RWPE1 (cell line): ENCODE measurements at places on chromosomes 4 and X.

DNA sequence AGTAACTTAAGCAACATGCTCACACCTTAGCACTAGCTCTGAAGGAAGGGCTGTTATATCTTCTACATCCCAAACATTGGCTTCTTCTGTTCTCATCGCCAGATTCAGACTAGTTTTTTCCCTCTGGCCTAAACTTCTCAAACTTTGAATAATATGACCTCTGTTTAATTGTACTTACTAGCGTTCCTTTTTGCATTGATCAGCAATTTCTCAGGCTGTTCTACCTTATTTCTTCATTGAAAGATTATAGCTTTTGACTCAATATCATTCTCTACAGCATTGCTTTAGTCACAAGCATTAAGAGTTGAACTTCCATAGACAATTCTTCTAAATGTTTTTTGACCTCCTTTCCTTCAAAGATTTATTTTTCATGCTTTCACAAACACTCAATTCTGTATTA is 659.2 kb downstream of the PCDH7 start:
- no peak for DNase-seq

DNA sequence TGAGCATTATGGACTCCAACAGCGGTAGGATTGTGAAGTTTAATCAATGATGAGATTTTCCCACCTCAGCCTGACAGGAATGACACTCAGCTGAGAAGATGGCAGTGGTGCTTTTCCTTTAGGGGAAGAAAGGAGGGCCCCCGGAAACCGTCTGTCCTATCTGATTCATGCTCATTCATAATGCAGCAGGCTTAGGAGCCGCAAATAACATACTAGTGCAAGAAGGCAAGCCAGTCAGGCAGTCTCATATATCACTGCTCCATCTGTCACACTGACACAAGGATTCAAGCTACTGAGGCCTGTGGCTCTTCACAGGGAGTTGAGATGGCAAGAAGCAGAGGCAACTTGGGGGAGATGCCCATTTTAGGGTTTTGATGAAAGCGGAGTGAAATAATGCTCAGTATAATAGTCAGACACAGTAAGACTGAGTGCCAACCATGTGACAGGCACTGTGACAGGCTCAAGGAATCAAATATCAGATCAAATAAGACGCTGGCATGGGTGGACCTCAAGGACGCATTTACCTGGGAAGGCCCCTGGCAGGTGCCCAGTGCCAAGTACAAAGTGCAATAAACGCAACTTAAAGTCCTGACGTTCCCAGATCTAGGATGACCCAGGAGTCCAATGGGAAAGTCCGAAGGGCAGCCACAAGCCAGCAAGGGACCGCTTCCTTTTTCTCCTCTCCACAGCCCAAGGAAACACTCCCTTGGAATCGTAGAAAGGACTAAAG is 63.4 kb downstream of the FHDC1 start:
- DNase-seq: no peak

- no peak for DNase-seq
These were observed 80.5 kb upstream of the LNX1 start for GRCh38 chr4:53671757-53672156.

DNA sequence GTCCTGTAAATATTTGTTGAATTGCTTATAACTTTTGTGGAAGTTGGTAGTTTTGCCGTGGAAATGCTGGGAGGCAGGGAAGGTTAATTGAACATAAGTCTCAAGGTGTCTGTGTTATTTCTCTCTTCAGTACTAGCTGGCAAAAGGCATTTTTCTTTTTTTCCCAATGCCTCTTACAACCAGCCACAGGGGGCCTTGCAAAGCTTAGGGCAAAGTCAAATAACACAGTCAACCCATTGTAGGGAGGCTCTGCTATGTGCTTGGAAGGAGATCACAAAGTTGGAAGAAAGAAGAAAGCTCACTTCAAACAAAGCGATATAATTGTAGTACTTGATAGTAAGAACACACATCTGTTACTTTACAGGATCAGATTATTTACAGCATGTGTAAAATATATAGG is 802.6 kb downstream of the PDHA2 start:
- DNase-seq: no peak

DNA sequence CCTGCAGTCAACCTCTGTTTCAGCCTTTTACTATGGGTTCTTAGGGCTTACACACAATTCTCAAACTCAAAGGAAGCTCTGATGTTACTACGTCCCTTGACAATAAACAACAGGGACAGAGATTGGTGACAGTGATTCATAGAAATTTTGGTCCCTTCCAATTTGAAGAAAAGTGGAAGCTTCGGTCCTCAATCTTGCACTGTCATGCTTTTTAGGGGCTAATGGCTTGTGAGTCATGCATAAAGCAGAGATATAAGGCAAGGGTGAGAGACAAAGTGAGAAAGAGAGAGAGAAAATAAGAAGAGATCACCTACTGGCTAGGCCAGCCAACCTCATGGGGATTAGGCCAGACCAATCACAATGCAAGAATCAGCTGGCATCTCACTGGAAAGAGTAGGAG is 63.2 kb upstream of the STARD8 start:
- no peak for DNase-seq

DNA sequence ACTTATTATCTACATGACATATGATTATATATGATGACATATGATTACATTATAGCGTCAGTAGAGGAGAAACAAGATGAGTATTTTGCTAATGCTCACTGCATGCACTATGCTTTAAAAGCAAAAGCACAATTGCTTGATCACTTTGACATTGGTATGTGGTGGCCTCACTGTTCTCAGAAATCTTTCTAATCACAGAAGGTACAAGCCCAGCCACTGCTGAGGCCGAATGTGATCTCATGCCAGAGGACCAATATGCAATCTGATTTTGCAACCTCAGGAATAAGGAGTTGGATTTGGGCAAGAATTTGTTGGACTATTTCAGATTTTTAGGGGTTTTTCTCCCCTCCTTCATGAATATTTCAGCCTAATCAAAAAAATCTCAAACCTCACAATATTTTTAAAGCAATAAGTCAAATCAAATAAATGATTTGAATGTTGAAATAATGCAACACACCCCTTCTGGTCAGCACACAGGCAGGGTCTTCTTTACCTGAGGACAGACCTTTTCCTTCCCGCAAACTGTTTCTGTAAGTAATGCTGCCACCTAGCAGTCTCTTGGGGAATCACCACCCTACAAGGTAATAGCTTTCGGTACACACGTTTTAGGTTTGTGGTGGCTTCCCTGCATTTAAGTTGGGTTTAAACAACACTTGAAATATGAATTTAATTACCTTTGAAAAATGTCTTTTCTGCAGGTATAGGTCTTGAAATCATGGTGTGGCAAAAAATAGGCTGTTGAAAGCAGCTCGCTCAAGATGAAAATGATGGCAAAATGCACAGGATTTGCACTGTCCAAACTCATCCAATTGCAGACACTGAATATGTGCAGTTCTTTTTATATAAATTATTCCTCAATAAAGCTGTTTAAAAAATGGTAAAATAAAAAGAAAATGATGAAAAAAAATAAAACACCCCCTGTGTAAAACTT is 4.8 kb upstream of the CXCL13 start:
- peak; percentile 61 for DNase-seq

GRCh38 chrX:104113222-104113965 is 1.1 kb downstream of the ZCCHC18 start:
- peak; percentile 29 for DNase-seq

DNA sequence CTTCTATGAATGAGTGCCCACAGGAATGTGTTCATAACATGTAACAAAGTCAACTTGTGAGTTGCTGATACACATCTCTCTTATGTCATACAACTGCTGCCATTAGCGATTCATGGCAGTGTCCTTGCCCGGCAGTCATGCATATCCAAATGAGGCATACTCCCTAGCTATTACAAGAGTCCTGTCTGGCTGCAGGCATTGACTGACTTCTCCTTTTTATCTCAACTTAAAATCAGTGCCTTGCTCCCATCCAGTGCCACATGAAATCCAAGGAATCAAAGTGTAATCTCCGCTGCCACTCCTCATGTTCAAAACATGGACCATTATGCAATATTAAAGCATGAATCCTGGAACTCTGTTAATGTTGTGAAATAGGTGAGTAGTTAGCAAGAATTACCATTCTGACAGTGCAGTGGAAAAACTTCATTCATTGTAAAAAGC is 348.9 kb upstream of the FTHL17 start:
- no peak for DNase-seq

- DNase-seq: no peak
These were observed 123.4 kb upstream of the GUCY1A1 start for GRCh38 chr4:155543126-155543765.

DNA sequence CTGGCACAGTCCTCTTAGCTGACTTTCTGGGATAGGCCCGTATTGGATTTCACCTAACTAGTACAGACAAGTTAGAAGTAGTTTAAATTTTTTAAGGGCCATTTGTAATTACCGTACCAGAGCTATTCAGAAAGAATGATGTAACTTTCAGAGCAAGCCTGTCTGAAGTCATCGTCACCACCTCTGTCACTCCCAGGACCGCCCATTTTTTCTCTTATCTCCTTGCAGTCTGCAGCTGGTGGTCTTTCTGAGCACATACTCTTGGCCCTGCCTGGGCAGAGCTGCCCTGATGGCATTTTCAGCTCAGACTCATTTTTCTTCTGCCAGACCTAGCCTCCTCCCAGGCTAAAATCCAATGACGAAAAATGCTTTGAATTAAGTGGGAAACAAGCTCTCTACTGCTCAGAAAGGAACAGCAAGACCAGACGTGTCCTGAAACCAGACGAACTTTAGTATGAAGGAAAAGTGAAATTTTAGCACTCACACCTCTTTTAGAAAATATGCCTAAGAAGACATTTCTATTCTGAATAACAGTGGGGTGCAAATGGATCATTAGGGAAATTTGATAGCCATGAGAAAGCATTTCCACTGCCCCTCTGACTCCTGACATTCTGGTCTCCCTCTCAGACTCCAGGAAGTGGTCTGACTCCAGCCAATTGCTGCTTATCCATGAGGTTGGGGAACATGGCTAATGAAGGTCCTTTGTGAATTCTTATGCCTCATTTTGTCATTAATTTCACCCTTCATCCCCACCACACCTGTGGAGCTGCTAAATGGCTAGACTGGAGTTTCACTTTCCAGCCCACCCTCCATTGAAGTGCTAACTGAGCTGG is 162.4 kb upstream of the GYPA start:
- DNase-seq: peak; percentile 38

- DNase-seq: peak; percentile 70
These were observed at the start of gene TSC22D3 for GRCh38 chrX:107775734-107776511. Gene TSC22D3 (minus strand): TSS chrX:107775787. CDS start chrX:107775419, 368 bp downstream.

DNA sequence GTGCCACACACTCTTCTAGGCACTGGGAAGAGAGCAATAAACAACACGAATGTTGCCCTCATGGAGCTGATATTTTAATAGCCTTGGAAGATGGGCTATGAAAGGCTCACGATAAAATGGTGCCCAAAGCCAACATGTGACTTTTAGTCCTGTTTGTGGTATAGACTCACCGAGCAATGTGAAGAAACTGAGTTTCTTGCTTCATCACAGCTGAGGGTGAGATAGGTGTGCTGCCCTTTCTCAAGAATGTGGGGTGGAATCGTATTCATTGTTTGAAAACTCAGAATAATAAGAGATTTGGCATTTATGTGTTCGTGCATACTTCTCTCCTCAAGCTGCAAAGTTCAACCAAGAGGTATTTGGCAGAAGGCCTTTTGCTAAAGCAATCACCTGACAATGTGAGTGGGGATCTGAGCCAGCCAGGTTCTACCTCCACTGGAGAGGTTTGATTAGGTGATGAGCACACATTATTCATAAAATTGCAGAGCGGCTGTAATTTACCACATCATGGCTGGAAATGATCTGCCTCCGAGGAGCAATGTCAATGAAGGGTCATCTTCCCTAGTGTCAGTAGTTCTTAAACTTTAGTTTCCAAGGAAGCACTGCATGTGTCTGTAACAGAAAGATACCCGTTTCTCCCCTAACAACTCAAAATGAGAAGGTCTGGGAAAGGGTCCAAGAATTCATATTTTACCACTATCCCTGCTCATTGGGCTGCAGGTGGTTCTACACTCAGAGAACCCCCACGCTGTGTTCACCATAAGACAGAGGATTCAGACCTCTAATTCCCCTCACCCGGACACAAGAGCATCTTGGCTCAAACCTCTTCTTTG is 41.9 kb upstream of the CBR4 start:
- no peak for DNase-seq

GRCh38 chr4:52665592-52665991 is 6.5 kb upstream of the USP46 start:
- DNase-seq: no peak

DNA sequence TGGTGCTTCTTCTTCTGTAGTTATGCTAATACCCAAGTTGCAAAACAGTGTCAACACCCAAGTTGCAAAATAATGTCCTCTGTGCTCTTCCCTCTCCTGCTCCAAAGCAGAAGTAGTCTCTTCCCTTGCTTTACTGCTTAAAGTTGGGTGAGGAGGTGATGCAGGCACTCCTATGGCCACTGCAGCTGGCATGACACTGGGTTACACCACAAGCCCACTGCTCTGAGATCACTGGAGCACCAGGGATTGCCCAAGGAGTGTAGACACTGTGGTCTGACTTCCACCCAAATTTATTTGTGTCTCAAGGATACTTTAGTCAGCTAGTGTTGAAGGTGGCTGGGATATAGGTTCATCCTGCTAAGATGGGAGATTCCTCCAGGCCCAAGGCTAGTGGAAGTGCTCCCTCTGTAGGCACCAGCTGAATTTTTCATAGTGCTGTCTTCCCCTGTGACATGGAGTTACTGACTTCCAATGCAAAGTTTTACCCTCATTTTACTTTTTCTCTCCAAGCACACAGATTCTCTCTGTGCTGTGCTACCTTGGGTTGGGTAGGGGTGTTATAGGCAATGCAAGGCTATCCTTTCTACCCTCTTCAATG is 196.2 kb upstream of the TENT5D start:
- DNase-seq: no peak

GRCh38 chr4:177339477-177340374 is 30.1 kb downstream of the NEIL3 start:
- DNase-seq: peak; percentile 41

- DNase-seq: peak; percentile 3
These were observed 68.3 kb downstream of the FMR1NB start for GRCh38 chrX:148049441-148049840.

DNA sequence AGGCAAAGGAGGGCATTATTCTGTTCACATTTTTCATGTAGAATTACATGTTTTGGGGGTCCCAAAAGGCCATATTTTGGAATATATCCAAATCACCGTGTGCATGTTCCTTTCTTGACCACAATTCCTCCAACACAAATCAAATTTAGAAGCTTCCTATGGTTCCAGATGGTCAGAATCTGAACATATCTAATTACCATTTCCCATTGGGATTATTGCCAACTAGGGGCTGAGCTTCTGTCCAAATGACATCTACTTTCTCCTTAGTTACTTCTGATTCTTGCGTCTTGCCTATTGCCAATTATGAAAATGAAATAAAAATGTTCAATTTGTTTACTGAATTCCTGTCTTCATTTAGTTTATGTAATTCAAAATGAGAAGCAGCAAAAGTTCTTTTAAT is 163.7 kb downstream of the CPE start:
- DNase-seq: no peak

DNA sequence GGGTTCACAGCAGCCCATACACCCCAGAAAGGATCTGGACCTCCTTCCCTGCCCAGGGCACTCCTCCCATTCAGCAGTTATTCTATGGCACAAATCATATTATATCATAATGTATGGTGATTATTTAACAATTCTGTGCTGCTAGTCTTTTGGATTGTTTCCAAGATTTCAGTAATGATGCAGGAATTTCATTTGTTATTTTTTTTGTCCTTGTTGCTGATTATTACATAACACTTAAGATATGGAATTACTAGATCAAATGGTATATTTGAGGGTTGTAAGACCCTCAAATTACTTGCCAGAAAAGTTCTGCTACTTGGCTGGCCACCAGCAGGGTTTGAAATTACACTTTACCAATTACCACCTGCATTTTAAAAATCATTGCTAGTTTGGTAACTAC is 36.4 kb downstream of the QDPR start:
- no peak for DNase-seq
